ENCODE measurements at places on chromosomes 2 and 18.

GRCh38 chr2:6908291-6908690, 8.9 kb upstream of the RNF144A start:
- H3K27me3 ChIP-seq, result peaks cover 5% of the 10 kb centered on the region
- H3K4me1 ChIP-seq, result no peaks in the 10 kb centered on the region
- H3K36me3 ChIP-seq, result no peaks in the 10 kb centered on the region
- H3K4me3 ChIP-seq, result no peak overlapping the region

DNA sequence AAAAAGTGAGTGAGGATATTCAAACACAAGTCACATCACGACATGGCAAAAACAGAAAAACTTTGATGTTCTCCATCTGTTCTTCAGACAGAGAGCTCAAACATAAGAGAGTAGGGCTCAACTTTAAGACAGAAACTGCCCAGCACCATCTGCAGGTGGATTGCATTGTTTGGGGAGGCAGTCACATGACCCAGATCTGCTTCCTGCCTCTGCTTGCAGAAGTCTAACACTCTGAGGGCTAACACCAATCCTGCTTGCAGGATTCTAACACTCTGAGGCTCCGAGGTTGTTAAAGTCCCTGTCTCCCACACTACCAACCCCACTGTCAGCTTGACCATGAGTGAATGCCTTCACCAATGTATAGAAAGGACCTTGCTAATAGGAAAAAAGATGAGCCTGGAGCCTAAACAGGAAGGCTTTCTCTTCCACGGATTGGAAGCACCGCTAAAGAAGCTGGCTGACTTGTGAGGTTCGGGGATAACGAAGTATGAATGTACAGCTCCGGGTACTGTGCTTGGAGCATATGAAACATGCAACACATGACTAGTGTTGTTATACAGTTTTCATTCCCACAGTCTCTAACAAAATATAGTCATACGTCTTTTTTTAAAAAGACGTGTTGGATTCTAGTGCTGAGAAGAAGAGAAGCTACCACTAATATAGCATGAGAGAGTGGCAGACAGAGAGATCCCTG, 176.6 kb upstream of the CREB1 start:
- no peak overlapping the region for H3K27ac ChIP-seq
- H3K27me3 ChIP-seq, result no peaks in the 10 kb centered on the region
- no peaks in the 10 kb centered on the region for H3K4me1 ChIP-seq
- no peak overlapping the region for H3K4me3 ChIP-seq
- no peaks in the 10 kb centered on the region for H3K36me3 ChIP-seq
- no peak for DNase-seq

- H3K27ac ChIP-seq, result no peak overlapping the region
- H3K36me3 ChIP-seq, result no peaks in the 10 kb centered on the region
- no peak overlapping the region for H3K4me3 ChIP-seq
- H3K4me1 ChIP-seq, result no peaks in the 10 kb centered on the region
Observed at GRCh38 chr2:216072473-216072872, 9.1 kb downstream of the PECR start.

- H3K36me3 ChIP-seq, result peaks cover 5% of the 10 kb centered on the region
- H3K27me3 ChIP-seq, result no peaks in the 10 kb centered on the region
- no peaks in the 10 kb centered on the region for H3K4me1 ChIP-seq
Observed at GRCh38 chr18:57025540-57025939, 121.3 kb upstream of the BOD1L2 start.

- H3K4me3 ChIP-seq, result no peak overlapping the region
- no peaks in the 10 kb centered on the region for H3K36me3 ChIP-seq
- H3K27ac ChIP-seq, result no peak overlapping the region
- H3K27me3 ChIP-seq, result no peaks in the 10 kb centered on the region
- H3K4me1 ChIP-seq, result no peaks in the 10 kb centered on the region
Observed at GRCh38 chr2:180413336-180413735, 406.2 kb upstream of the CWC22 start.

- H3K36me3 ChIP-seq, result no peaks in the 10 kb centered on the region
- H3K4me1 ChIP-seq, result no peaks in the 10 kb centered on the region
- DNase-seq, result no peak
- H3K4me3 ChIP-seq, result no peak overlapping the region
- no peak overlapping the region for H3K27ac ChIP-seq
Observed at GRCh38 chr2:178265851-178266250, 71.5 kb downstream of the OSBPL6 start.

DNA sequence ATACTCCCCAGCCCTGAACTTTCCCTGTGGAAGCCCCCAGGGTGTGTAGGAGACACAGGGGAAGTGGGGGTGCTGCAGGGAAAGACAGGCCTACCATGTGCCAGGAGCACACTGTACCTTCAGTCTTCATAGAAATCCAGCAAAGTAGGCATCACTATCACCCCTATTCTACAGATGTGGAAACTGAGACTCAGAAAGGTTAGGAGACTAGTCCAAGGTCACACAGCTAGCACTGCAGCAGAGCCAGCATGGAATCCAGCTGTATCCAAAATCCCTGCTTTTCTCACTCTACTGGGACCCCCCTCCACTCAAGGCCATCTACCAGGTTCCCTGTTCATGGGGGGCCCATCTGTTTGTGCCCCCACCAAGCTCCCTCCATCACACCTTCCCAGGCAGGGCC, 6.8 kb downstream of the DNPEP start:
- no peak overlapping the region for H3K4me3 ChIP-seq
- peaks cover 99% of the 10 kb centered on the region for H3K36me3 ChIP-seq
- H3K4me1 ChIP-seq, result peaks cover 11% of the 10 kb centered on the region

DNA sequence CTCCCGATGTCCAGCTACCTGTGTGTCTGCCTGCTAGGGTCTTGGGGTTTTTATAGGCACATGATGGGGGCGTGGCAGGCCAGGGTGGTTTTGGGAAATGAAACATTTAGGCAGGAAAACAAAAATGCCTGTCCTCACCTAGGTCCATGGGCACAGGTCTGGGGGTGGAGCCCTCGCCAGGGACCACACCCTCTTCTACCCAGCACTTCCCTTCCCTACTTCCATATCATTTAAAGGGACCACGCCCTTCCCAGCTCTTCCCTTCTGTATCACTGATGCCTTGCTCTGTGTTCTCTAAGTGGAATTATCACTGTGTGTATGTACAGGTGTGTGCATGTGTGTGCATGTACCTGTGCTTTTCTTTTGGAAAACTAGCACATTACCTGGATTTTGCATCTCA, 6.3 kb downstream of the UGT1A1 start:
- H3K27ac ChIP-seq, result no peak overlapping the region
- H3K4me3 ChIP-seq, result no peak overlapping the region
- no peaks in the 10 kb centered on the region for H3K4me1 ChIP-seq
- H3K27me3 ChIP-seq, result no peaks in the 10 kb centered on the region

DNA sequence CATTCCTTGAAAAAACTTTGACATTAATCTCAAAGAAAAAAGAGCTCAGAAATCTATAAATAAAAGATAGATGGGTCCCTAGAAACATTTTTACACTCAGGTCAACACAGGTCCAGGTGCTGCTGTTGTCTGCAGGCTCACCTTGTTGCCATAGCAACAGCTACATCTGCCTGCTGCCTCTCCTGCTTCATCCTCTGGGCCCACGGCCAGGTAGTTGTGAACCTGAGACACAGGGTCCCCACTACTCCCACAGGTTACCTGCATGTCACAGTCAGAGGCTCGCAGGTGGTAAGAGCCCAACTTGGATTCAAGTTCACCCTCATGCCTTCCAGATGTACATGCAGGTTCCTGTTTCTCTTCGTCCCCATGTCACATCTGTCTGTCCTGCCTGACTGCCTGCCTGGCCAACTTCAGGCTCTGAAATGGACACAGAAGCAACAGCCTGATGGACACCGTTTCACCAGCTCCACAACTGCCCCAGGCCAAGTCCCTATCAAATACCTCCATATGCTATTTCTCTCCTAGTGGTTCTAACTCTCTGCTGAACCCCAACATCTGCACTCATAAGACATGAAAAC, 88.3 kb upstream of the SALL3 start:
- no peak overlapping the region for H3K27ac ChIP-seq
- no peak for DNase-seq
- H3K4me3 ChIP-seq, result no peak overlapping the region
- no peaks in the 10 kb centered on the region for H3K36me3 ChIP-seq

- DNase-seq, result no peak
- no peak overlapping the region for H3K27ac ChIP-seq
- H3K4me3 ChIP-seq, result no peak overlapping the region
- no peaks in the 10 kb centered on the region for H3K4me1 ChIP-seq
Observed at GRCh38 chr18:50607378-50607926, 47.6 kb downstream of the MAPK4 start.

DNA sequence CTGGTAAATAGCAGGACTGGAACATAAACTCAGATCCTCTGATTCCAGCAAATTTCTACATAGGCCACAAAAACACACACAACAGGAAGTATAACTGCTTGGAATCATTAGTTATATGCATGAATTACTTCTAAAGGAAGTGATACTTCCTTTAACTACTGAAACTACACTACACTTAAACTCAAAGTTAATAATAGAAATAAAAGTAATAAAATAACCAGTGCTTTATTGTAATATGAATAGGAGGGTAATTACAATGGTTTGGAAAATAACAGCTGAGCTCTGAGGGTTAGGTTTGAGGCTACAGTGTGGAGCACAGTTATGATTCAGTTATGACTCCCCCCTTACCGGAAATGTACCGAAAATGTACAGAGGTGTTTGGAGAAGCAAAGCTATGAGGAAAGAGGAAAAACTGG, 18.5 kb upstream of the POLI start:
- DNase-seq, result no peak
- peaks cover 90% of the 10 kb centered on the region for H3K4me1 ChIP-seq
- H3K4me3 ChIP-seq, result no peak overlapping the region
- no peaks in the 10 kb centered on the region for H3K36me3 ChIP-seq
- H3K27me3 ChIP-seq, result no peaks in the 10 kb centered on the region

DNA sequence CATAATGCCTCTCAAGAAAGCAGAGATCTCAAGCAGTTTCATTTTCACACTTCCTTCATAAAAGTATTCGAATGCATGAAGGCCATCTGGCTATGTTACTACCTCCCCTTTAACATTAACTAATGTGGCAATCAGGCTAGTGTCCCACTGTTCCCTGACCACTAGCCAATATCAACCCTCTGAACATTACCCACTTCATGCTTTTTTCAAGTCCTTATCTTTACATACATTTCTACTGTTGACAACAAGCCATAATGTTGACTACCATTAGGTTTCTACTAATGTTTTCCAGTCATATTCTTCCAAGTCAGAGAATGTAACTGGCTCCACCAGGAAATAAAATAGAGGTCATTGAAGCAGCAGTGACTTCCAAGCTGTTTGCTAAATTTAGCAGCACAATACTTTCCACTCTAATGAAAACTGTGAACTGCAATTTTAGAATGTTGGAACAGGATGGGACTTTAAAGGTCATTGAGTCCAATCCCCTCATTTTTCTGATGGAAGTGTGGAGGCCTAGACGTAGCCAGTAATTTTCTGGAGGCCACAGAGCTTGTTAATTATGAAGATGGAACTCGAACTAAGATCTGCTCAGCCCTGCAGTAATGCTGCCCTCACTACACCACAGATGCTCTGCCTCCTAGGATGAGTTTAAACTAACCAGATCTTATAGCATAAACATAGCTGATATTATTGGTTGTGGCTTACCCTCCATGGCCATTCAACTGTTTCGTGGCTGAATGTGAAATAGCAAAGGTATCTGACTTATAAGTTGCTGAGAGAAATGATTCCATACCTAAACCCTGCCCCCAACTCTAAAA, 630 bp upstream of the PPP1R1C start:
- H3K4me1 ChIP-seq, result peaks cover 9% of the 10 kb centered on the region
- no peak overlapping the region for H3K27ac ChIP-seq
- DNase-seq, result no peak

GRCh38 chr2:147649286-147649685, 195.5 kb upstream of the ACVR2A start:
- no peak overlapping the region for H3K4me3 ChIP-seq
- H3K4me1 ChIP-seq, result no peaks in the 10 kb centered on the region
- no peaks in the 10 kb centered on the region for H3K36me3 ChIP-seq
- H3K27me3 ChIP-seq, result no peaks in the 10 kb centered on the region
- no peak overlapping the region for H3K27ac ChIP-seq

- peaks cover 69% of the 10 kb centered on the region for H3K36me3 ChIP-seq
- H3K27ac ChIP-seq, result no peak overlapping the region
- DNase-seq, result no peak
- H3K27me3 ChIP-seq, result no peaks in the 10 kb centered on the region
- no peak overlapping the region for H3K4me3 ChIP-seq
Observed at GRCh38 chr2:105368759-105369408, 30.0 kb downstream of the FHL2 start.

- no peak overlapping the region for H3K4me3 ChIP-seq
- H3K36me3 ChIP-seq, result no peaks in the 10 kb centered on the region
- no peaks in the 10 kb centered on the region for H3K4me1 ChIP-seq
- DNase-seq, result no peak
Observed at GRCh38 chr2:162888652-162889051, 50.1 kb upstream of the KCNH7 start.

DNA sequence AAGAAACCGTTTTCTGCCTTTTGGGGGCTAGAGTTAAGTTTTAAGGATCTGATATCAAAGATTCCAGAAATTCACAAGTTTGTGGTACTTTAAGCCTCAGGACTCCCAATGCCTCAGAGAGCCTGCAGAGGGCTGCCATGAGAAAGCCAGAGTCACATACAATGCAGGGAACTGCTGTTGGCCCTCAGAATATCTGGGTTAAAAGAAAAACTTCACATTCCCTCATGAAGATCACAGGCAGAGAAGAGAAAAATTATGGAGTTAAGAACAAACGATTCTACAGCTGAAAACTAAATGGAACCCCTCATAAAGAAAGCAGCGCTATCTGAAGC, 39.5 kb downstream of the HDAC4 start:
- H3K27ac ChIP-seq, result no peak overlapping the region
- peaks cover 15% of the 10 kb centered on the region for H3K4me1 ChIP-seq
- H3K36me3 ChIP-seq, result no peaks in the 10 kb centered on the region

DNA sequence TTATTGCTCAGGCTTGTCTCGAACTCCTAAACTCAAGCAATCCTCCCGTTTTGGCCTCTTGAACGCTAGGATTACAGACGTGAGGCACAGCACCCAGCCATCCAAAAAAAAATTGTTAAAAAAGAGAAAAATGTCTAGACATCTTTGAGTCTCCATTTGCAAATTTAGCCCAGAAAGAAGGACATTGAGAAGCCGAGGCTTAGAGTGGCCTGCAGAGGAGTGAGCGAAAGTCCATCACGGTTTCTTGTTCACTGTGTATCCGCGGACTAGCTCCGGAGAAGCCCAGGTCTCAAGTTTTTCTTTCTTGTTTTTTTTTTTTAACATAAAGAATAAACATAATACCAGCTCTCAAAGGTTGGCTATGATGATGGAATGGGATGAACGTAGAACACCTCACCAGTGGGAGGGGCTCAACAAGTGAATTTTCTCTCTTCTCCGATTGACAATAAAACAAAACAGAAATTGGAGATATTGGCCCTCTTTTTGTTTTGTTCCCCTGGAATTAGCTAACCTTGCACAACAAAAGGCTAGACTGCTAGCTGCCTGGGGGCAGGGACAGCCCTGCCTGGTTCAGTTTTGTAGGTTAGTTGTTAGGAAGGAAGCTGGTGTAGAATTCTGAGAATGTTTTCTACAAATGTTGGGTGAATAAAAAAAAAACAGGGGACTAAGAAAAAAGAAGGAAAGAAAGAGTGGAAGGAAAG, 163.4 kb downstream of the MYCN start:
- no peaks in the 10 kb centered on the region for H3K36me3 ChIP-seq
- H3K4me1 ChIP-seq, result no peaks in the 10 kb centered on the region
- no peak overlapping the region for H3K27ac ChIP-seq
- DNase-seq, result no peak
- no peaks in the 10 kb centered on the region for H3K27me3 ChIP-seq
